Astrocyte (in vitro differentiated cells and primary cell): ENCODE measurements at places on chromosomes 2 and 18. TPM values are rescaled to one million over a fixed set of nuclear protein-coding genes. Genes with fewer than 3 reads are reported as not detected.

Gene LYPD6
- 1.1 and 1.4 TPM in 2 replicates for total RNA-seq

Gene SPP2
- not detected in 2 replicates for total RNA-seq

Gene MBP
- 10.8 and 11.4 TPM in 2 replicates for total RNA-seq

Gene CYP27C1
- total RNA-seq, result 4.4 and 5.7 TPM in 2 replicates

Gene C2orf92
- total RNA-seq, result 8.5 and 15.3 TPM in 2 replicates

Gene AUP1
- 82.5 and 82.8 TPM in 2 replicates for total RNA-seq

DNA sequence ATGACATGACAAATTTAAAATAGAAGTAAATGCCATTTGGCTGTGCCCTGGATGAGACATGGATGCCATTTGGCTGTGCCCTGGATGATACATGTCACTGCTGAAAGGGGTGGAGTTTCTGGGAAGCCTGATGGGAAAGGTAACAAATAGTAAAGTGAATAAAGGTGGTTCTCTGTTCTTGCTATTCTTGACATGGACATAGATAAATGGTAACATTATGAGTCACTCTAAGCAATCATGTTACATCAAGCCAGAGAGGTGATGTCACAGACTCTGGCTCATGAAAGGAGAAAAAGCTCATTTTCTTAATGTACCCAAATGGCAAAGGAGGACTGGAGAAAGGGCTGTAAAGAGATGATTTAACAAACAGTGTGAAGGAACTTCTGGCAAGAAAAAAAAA, 86.4 kb downstream of the EML6 start:
- peak; percentile 70 for DNase-seq

GRCh38 chr18:6207116-6207515, 207.6 kb downstream of the L3MBTL4 start:
- no peak for DNase-seq

GRCh38 chr2:1055014-1055595, 104.5 kb downstream of the SNTG2 start:
- DNase-seq, result peak; percentile 94

- no peak for DNase-seq
Observed at GRCh38 chr18:77905449-77906055, 655.9 kb downstream of the GALR1 start.

DNA sequence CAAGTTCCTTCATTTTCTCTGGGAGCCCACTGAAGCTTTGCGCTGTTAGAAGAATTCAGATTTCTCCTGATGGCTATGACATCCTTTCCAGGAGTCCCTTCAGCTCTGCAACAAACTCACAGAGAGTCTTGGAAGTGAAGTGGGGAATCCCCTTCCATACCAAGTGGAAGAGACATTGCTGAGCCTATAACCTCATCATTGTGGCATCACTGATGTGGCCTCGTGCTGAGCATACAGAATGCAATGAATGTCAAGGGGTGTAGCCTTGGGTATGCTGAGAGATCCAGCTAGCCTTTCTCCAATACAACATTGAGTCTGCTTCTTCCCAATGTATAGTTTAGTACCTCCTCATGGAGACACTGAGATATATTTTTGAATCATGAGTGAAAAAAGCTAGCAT, 311.1 kb upstream of the RAB12 start:
- no peak for DNase-seq

- no peak for DNase-seq
Observed at GRCh38 chr2:161592713-161593112, 31.5 kb upstream of the SLC4A10 start.
